Fibroblast of skin of right biceps (primary cell): ENCODE measurements at places on chromosomes 1 and 21.
A peak's percentile ranks its signal among the peaks of the same experiment; 100 is the strongest.

GRCh38 chr21:36881228-36881627 lies 85.2 kb downstream of the HLCS start:
- DNase-seq = peak; percentile 91

- DNase-seq = no peak
Observed at GRCh38 chr1:109890115-109890953, 20.3 kb upstream of the CSF1 start.

DNA sequence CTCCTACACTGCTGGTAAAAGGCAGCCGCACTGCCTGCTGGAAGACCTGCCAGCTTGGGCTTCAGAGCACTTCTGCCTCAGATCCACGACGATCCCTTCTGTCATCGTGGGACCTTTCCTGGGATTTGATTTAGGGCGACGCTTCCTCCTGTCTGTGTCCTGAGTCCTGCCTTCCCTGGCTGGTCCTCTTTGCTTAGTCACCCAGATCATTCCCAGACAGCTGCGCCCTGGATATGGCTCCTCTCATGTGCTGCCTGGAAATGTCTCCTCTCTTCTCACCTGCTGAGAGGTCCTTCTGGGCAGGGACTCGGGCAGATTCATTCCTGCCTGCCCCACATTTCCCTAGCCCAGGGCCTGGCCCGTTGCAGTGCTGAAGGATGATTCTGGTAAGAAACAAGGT lies 72.4 kb upstream of the POU3F1 start:
- DNase-seq = no peak

DNA sequence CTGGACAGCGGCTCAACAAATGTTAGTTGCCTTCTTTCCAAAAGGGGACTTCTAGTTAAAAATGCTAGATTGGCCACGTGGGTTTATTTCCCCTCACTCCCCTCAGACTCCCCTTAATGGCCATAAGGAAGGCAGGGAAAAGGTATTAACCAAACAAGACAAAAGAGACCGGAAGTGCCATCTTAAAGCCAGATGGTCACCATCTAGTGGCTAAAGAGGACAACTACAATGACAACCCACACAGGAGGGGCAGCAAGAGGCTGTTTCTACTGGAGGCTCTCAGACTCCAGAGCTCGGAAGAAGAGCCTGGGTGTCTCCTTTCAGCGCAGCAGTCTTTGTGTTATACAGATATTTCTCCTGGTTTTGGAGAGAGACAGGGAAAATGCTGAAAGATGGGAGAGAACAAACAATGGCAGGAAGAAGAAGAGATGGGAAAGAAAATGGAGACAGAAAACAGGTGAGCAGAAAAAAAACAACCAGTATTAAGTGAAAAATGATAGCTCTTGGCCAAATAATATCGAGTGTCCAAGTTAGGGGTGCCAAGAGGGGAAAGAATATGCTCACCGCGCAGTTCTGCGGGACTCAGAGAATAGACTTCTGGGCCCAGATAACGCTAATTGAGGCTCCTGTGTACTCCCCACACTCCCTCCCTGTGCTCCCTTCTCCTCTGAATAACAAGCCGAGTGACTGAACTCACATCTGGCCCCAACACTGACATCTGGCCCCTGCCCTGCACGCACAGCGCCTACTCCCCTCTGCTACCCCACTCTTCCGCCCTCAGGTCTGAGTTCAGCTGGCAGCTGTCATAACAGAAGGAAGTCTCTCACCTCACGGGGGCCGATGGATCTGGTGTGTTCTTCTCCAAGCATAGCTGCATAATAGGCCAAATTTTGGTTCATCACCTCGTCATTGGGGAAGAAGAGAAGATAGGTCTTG lies 9.6 kb downstream of the P3H1 start:
- DNase-seq = peak; percentile 62

DNA sequence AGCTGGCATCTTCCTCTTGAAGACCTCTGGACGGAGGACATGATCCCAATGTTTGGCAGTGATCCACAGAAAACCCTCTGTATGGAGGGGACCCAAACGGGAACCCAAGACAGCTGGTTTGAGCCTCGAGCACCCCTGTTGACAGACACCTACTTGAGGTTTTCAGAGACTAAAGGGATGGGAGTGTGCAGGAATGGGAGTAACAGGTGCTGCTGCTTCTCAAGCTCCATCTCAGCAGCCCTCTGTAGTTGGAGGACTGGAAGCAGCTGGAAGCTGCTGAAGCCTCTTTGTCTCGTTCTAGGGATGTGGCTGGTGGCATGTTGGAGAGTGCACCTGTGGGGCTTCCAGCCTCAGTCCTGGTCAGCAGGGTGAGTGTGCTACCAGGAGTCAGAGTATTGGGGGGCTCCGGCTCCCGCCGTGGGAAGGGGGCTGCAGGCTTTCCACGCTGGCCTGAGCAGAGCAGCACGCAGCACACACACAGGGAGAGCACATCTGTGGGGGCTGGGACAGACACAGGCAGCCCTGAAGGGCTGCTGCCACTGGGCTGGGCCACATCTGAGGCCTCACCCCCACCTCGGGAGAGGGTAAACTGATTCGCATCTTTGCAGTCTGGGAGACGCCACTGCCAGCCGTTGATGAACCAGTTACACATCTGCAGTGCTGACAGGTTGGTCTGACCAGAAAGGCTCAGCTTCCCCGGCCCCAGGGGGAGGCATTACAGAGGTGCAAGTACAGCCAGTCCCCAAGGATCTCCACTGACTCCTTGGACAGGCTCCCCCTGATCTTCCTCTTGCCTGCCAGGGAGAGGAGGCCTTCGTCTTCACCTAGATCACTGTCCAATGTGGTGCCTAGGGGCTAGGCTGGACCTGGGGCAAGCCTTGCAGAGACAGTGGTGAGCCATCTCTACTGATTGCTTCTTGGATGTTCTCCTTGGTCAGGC lies 56.6 kb downstream of the ADSS2 start:
- DNase-seq = no peak

DNA sequence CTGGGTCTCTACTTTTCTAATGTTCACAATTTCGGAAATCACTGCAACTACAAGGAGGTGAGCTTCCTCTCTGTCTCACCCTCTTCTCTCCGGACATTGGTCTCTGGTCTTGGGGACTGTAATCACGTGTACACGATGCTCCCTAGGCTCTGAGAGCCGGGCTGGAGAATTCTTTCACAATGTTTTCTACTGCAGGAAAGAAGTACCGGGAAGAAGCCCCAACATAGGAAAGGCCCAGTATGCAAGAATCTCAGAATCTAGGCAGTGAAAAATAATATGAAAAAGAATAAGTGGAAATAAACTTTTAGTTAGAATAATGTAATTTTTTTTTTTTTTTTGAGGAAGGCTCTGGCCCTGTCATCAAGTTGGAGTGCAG lies 13.5 kb upstream of the HJV start:
- no peak for DNase-seq

DNA sequence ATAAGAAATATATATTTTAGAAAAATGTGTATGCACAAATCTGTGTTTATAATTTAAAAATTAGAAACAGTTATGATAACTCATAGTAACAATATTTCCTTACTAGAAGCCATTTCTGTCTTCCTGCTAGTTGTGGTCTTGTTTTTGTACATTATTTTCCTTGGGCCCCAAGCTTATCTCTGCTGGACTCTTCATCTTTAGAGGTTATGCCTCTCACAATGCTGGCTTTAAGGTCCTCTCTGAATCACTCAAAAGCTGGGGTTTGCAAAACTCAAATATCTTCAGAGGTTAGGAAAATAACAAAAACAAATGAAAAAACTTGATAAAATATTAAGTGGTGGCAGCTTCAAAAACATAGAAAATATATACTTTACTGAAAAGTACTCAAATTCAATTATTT lies 133.8 kb downstream of the PTPRC start:
- DNase-seq = no peak

DNA sequence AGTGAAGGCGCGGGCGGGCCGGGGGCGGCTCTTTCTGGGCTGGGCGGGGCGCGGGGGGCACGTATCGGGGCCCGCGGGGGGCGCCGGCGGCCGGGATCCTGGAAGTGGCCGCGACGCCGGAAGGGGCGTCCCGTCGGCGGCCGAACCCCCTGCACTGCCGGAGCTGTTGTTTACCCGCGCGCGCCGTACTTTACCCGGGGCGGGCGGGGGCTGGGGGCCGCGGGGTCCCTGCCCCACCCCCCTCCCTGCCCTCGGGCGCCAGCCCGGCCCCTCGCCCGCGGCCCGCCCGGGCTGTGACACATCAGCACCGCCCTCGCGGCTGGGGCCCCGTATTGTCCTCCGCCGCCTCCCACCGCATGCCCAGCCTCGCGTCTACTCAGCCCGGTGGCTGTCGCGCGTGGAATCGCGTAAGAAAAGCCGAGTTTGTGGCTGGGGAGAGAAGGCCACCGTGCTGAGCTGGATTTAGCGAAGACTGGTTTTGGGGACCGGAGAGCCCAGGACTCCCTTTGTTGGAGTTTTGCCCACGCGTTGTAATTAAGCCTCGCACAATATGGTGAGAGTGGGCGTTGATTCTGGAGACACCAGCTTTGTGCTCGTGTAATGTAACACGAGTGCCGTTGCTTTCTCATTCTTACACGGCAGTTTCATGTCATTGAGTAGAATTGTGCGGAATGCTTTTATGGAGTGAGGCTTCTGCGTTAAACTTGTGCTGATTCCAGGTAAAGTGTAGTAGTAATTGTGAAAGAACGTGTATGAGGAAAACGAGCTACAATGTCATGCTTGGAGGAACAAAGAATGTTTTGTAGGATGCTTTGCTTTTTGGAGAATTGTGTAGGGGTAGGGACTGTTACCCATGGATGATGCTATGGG lies 559 bp downstream of the BACH1 start:
- DNase-seq = peak; percentile 67

GRCh38 chr1:240293706-240294105 lies 202.0 kb downstream of the FMN2 start:
- peak; percentile 32 for DNase-seq

- no peak for DNase-seq
Observed at GRCh38 chr21:45528981-45529784, 13.1 kb downstream of the SLC19A1 start.

DNA sequence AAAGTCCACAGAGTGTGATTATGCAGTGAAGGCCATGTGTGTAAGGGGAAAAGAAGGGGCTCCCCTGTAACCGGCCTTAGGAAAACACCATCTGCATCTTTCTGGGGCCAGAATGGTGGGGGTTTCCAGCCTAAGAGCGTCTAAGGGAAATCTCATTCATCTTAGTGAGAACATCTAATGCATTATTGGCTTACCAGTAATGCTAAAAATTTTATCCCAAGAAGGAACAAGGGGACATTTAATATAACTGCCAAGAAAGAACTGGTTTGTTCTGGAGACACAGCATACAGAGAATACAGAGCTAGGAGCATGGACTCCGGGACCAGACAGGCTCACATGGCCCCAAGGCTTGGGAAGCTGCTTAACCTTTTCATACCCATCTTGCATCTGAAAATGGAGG lies 58.3 kb upstream of the DSCAM start:
- DNase-seq = no peak

- no peak for DNase-seq
Observed at GRCh38 chr1:10682108-10682445, 114.4 kb downstream of the CASZ1 start.

DNA sequence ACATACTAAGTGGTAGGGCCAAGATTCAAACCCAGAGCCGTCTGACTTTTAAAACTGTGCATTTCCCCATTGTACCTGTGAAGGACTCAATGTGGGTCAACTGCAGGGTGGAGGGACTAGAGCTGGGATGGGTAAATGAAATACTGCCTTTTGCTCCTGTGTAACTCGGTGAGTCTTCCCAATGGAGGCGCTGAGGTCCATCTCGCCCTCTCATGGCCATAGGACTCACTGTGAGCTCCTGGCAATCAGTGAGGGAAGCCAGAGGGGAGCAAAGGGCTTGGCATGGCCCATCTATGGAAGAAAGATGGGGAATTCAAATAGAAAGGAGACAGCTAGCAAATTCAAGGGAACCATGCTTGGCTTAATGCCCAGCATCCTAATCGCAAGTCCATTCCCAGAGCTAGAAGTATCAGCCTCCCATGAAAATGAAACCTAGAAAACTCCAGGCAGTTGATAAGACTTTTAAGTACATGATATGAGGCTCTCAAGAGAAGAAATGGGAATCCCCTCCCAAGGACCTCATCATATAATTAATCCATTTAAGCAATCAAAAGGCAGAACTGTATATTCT lies 25.4 kb upstream of the CGN start:
- DNase-seq = no peak

- DNase-seq = no peak
Observed at GRCh38 chr1:109677459-109677858, 9.6 kb downstream of the GSTM2 start.

DNA sequence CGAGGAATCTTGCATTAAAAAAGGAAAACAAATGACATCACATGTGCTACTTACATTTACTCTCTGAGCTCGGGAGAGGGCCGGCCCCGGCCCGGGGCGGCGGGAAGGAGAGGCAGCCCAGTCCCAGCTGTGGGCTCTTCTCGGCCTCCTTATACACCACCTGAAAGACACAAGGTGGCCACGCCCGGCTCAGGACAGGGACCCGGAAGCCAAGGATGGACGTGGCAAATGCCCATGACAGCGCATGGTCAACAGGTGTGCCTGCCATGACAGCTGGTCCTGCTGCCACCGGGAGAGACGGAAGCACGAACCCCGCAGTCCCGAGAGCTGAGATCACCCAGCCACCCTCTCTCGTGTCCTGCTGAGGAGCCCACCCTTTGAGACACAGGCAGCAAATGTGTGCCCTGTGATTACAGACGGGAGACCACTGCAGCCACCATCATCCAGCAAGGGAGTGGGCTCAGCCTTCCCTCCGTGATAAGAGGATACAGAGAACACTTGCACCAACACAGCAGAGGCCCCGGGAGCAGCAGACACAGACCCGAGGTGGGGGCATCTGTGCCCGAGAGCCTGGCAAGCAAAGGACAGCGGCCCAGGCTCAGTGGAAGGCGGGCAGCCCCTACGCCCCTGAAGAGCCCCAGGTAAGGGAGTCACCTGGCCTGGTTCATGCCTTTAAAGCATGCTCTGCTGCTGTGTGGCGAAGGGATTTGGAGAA lies 8.7 kb downstream of the TPRG1L start:
- no peak for DNase-seq

GRCh38 chr1:180630408-180631193 lies 1.2 kb upstream of the XPR1 start:
- DNase-seq = no peak

DNA sequence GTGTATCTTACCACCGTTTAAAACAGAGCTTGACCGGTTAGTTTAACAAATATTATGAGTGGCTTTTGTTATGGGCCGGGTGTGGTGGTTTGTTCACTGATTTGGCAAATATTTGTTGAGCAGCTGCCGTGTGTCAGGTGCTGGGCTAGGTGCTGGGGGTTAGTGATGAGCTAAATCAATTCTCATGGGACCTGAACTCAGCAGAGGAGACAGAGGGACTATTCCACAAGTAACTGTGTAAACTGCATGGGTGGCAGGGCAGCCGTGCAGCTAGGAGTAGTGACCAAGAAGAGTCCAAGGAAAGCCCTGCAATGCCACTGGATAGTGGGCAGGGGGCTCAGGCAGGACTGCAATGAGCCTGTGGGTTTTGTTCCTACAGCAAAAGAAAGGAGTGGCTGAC lies 11.2 kb upstream of the C2CD2 start:
- no peak for DNase-seq

DNA sequence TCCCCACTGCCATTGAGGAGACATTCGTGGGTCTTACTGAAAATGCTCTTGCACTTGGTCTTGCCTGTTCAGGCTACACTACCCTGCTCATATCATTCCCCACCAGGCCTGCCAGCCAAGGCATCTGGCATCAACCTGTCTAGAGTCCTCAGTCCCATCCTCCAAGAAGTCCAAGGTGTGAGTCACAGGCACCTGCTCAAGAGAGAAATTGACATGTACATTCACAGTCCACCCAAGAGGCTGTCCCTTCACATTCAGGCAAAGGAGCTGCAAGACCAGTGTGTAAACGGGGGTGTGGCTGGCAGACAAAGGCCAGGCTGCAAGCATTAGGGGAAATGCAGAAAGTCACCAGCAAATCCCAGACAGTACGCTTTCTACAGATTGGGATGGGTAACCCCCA lies 13.1 kb upstream of the PLA2G2C start:
- DNase-seq = no peak

- peak; percentile 7 for DNase-seq
Observed at GRCh38 chr1:19969898-19970660, 9.3 kb downstream of the PLA2G2A start.
